ENCODE measurements at places on chromosomes 7 and 10.
A peak's percentile ranks its signal among the peaks of the same experiment; 100 is the strongest.

GRCh38 chr7:65960351-65961074 is 21.5 kb downstream of the GUSB start:
- no peak for DNase-seq

DNA sequence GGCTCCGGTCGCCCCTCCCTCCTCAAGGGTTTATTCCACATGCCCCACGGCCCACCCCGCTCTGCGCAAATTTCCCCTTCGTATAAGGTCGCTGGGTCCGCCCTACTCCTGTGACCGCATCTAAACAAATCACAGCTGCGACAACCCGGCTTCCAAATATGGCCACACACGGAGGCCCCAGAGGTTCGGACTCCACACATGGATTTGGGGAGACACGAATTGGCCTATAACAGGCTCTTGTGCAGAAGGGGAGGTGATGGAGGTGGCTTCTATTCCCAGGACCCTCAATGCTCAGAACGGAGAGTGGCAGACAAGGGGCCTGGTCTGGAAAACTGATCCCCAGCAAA is 90.1 kb downstream of the FOXL3 start:
- no peak for DNase-seq

GRCh38 chr10:80659289-80659688 is 121.6 kb downstream of the SH2D4B start:
- no peak for DNase-seq

DNA sequence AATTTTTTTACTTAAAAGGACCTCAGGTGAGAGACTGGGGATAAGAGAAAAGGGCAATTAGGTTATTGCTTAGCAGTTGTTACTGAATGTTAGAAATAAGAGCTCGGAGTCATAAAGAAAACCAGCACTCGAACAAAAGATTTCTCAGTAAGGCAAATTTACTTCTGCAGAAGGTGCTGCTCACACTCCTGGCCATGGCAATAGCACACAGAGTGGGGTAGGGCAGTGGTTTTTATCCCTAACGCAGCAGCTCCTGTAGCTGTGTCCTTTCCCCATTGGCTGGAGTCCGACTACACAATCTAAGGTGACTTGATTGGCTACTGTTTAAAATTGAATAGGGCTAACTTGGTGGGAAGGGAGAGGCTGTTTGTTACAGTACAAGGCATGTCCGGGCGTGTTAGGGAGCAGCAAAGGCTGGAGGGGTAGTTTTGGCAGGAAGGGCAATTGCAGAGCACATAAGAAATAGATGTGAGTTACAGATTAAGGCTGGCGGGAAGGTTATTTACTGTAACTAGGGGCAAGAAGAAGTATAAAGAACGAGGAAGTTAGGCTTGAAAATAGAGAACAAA is 112.1 kb downstream of the AKR1D1 start:
- DNase-seq: no peak

- no peak for DNase-seq
Measured at GRCh38 chr10:128222332-128222849, 96.2 kb upstream of the MKI67 start.

GRCh38 chr10:101032637-101033224 is 1.7 kb downstream of the SFXN3 start:
- peak; percentile 43 for DNase-seq

GRCh38 chr7:18861514-18862118 is 255.8 kb downstream of the TWIST1 start:
- DNase-seq: no peak

- no peak for DNase-seq
Measured at GRCh38 chr7:105715528-105715927, 134.2 kb upstream of the EFCAB10 start.

- no peak for DNase-seq
Measured at GRCh38 chr7:72170475-72170874, 241.7 kb downstream of the CALN1 start.

GRCh38 chr7:144786522-144786921 is 49.3 kb downstream of the TPK1 start:
- no peak for DNase-seq
